Type B pancreatic cell (in vitro differentiated cells): ENCODE measurements at places on chromosomes 2 and 18. TPM values are rescaled to one million over a fixed set of nuclear protein-coding genes. Genes with fewer than 3 reads are reported as not detected.

The TIGD1 gene
- 7.2 and 10.8 TPM in 2 replicates for total RNA-seq

GRCh38 chr18:62318228-62319180 is 6.6 kb upstream of the TNFRSF11A start:
- peaks cover 37% of the 10 kb centered on the region for H3K27me3 ChIP-seq
- H3K4me1 ChIP-seq: no peaks in the 10 kb centered on the region
- no peak for DNase-seq

DNA sequence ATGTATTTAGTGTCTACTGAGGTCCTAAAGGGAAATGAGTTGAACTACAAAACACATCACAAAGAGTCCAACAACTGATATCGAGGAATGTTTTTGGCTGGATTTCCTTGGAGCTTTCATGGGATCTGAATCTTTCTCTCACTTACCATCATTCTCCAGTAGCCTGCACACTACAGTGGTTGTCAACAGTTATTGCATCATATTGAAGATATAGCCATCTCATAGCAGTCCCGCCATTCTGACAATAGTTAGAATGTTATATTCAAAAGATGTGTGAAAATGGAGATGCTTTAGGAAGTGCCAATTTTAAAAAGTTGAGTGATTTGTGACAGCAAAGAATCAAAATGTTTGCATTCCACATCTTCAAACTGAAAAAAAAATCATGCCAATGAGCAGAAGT is 186.8 kb downstream of the DSC3 start:
- H3K36me3 ChIP-seq: no peaks in the 10 kb centered on the region
- H3K27ac ChIP-seq: no peak overlapping the region
- no peaks in the 10 kb centered on the region for H3K27me3 ChIP-seq
- H3K4me1 ChIP-seq: no peaks in the 10 kb centered on the region

The KCNK3 gene
- total RNA-seq: 2.7 and 7.7 TPM in 2 replicates

The DSG1 gene
- total RNA-seq: 4.8 and 40.8 TPM in 2 replicates

- no peaks in the 10 kb centered on the region for H3K4me1 ChIP-seq
- no peak for DNase-seq
- H3K4me3 ChIP-seq: no peak overlapping the region
- no peaks in the 10 kb centered on the region for H3K36me3 ChIP-seq
Observed at GRCh38 chr2:48157150-48157549, 250.9 kb upstream of the FBXO11 start.

DNA sequence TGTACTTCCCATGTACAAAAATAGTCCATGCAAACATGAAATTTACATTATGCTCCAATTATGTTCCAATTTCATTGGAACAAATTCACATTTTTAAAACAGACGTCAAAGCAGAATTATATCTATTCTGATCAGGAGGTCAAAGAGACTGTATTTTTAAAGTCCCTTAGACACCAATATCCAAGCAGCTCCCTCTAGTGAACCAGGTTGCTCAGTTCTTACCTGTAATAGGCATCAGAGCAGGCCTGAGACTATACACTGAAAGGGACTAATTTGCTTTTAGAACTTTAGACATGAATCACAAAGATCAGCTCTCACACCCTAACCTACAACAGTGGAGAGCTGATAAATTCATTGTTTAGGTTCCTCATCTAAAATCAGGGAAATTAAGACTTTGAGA is 273.9 kb downstream of the MBD2 start:
- H3K4me3 ChIP-seq: no peak overlapping the region
- DNase-seq: no peak
- H3K4me1 ChIP-seq: peaks cover 10% of the 10 kb centered on the region
- H3K27ac ChIP-seq: no peak overlapping the region
- no peaks in the 10 kb centered on the region for H3K27me3 ChIP-seq

- no peak overlapping the region for H3K27ac ChIP-seq
- no peaks in the 10 kb centered on the region for H3K27me3 ChIP-seq
- no peak overlapping the region for H3K4me3 ChIP-seq
- no peak for DNase-seq
Observed at GRCh38 chr2:68832233-68832869, 38.8 kb downstream of the BMP10 start.

DNA sequence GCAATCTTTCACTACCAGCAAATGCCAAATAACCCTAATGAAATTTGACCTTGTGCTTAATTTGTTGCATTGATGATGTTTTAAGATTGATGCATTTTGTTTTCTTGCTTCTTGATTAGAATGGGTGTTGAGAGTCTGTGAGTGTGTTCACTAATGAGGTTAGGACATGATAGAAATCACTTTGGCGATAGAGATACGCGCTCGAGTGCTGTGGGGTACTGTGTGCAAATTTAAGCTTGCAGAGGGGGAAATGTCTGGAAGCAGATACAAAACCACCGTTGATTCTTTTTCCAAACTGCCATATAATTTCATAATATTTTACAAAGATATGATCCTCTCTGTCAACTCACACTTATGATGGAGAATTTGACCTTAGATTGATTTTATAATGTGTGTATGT is 200.9 kb downstream of the PIEZO2 start:
- no peaks in the 10 kb centered on the region for H3K27me3 ChIP-seq
- DNase-seq: no peak
- H3K36me3 ChIP-seq: peaks cover 14% of the 10 kb centered on the region
- H3K4me1 ChIP-seq: peaks cover under 1% of the 10 kb centered on the region

- no peaks in the 10 kb centered on the region for H3K36me3 ChIP-seq
- peak; percentile 67 for DNase-seq
- peaks cover 9% of the 10 kb centered on the region for H3K4me1 ChIP-seq
Observed at GRCh38 chr2:238945433-238946150, 97.7 kb downstream of the TWIST2 start.

DNA sequence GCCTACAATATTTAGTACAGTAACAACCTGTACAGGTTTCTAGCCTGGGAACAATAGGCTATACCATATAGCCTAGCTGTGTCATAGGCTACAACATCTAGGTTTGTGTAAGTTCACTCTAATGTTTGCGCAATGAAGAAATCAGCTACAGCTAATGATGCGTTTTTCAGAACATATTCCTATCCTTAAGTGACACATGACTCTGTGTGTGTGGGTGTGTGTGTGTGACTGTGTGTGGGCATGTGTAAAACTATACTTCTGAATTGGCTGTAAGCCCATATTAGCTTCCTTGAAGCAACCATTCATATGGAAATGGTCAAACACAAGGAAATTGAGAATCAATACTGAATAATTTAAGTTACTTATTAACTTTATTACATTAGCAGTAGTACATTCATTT is 120.8 kb upstream of the SULT1C3 start:
- peaks cover 4% of the 10 kb centered on the region for H3K27me3 ChIP-seq
- H3K4me1 ChIP-seq: peaks cover 4% of the 10 kb centered on the region
- DNase-seq: no peak

- no peaks in the 10 kb centered on the region for H3K27me3 ChIP-seq
- H3K4me3 ChIP-seq: no peak overlapping the region
- H3K36me3 ChIP-seq: peaks cover 10% of the 10 kb centered on the region
Observed at GRCh38 chr2:235768606-235769005, 274.8 kb downstream of the AGAP1 start.

- no peak for DNase-seq
- H3K27me3 ChIP-seq: no peaks in the 10 kb centered on the region
- H3K36me3 ChIP-seq: no peaks in the 10 kb centered on the region
- H3K27ac ChIP-seq: no peak overlapping the region
Observed at GRCh38 chr2:114864901-114865300, 422.5 kb downstream of the DPP10 start.

The HOXD13 gene
- total RNA-seq: 0.31 and 0.43 TPM in 2 replicates

DNA sequence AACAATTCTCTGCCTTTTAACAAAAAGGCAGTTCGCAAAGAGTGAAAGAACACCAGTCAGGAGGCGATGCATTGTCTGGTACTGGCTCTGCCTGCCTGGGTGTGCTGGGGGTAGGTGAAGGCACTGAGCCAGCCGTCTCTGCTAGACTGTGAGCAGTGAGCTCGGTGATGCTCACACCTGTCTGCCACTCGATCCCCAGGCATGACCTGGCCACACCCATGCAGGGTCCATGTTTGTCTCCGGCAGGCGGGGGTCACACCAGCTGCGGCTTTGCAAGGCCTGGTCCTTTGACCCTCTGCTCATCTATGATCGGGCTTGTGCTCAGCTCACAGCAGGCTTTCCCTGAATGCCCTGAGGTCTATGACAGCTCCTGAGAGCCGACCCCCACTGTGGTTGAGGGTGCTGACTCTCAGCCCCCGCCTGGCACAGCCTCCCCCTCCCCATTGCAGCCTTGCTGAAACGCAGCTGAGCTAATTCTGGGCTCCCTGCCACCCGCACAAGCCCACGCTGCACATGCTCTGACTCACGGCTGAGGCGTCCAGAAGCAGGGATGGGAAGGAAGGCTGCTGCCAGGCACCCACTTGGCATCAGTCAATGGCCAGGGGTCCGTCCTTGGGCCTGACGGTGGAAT is 23.7 kb downstream of the CRACDL start:
- H3K36me3 ChIP-seq: no peaks in the 10 kb centered on the region
- H3K4me3 ChIP-seq: no peak overlapping the region
- no peak overlapping the region for H3K27ac ChIP-seq

DNA sequence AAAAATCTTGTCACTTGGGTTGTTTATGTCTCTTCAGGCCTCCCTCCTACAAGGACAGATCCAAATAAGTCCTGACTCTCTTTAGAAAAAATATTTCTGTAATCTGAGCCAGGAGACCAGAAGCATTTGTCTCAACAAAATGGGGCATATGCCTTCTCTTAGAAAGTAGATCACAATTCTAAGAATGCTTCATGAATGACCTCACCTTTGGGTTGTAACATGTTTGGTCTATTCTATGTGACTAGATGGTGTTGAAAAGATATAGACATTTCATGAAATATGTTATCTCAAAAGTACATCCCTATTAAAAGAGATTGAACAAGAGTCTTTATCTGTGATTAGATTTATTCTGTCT is 159.0 kb upstream of the SETBP1 start:
- H3K36me3 ChIP-seq: no peaks in the 10 kb centered on the region
- peaks cover 1% of the 10 kb centered on the region for H3K27me3 ChIP-seq
- DNase-seq: no peak
- no peak overlapping the region for H3K27ac ChIP-seq
- H3K4me1 ChIP-seq: no peaks in the 10 kb centered on the region

DNA sequence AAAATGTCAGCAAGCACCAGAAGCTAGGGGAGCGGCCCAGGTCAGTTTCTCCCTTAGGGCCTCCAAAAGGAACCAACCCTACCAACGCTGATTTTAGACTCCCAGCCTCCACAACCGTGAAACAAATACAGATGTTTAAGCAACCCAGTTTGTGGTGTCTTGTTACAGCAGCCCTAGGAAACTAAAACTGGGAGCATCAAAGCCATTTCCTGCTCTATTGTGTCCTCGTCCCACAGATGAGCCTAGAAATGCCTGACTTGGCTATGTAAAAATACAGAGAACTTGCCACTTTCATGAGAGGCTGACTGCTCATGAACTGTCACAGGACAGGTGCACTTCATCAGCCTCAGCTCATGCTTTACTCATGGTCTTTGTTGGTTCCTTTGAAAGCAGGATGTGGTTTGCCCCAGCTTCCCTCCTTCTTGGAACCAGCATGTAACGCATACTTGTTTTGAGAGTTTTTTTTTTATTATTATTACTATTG is 97.6 kb upstream of the SLC39A10 start:
- no peaks in the 10 kb centered on the region for H3K4me1 ChIP-seq
- DNase-seq: no peak
- no peak overlapping the region for H3K4me3 ChIP-seq
- H3K36me3 ChIP-seq: no peaks in the 10 kb centered on the region

GRCh38 chr2:9251154-9252001 is 44.8 kb downstream of the ASAP2 start:
- H3K27me3 ChIP-seq: no peaks in the 10 kb centered on the region
- peak overlapping the region; percentile 63 for H3K4me3 ChIP-seq
- H3K4me1 ChIP-seq: peaks cover 82% of the 10 kb centered on the region
- peak overlapping the region; percentile 70 for H3K27ac ChIP-seq
- no peak for DNase-seq
- peaks cover 4% of the 10 kb centered on the region for H3K36me3 ChIP-seq

The SCTR gene
- total RNA-seq: 1.9 and 2.4 TPM in 2 replicates

GRCh38 chr2:15780234-15780633 is 160.1 kb upstream of the MYCN start:
- H3K27me3 ChIP-seq: peaks cover 20% of the 10 kb centered on the region
- peaks cover 35% of the 10 kb centered on the region for H3K4me1 ChIP-seq
- no peak for DNase-seq
- no peak overlapping the region for H3K27ac ChIP-seq
- H3K36me3 ChIP-seq: no peaks in the 10 kb centered on the region

- H3K4me1 ChIP-seq: peaks cover 47% of the 10 kb centered on the region
- H3K4me3 ChIP-seq: no peak overlapping the region
- DNase-seq: no peak
- peaks cover 6% of the 10 kb centered on the region for H3K27me3 ChIP-seq
- H3K36me3 ChIP-seq: no peaks in the 10 kb centered on the region
Observed at GRCh38 chr2:46850742-46851141, 64.9 kb downstream of the MCFD2 start.

DNA sequence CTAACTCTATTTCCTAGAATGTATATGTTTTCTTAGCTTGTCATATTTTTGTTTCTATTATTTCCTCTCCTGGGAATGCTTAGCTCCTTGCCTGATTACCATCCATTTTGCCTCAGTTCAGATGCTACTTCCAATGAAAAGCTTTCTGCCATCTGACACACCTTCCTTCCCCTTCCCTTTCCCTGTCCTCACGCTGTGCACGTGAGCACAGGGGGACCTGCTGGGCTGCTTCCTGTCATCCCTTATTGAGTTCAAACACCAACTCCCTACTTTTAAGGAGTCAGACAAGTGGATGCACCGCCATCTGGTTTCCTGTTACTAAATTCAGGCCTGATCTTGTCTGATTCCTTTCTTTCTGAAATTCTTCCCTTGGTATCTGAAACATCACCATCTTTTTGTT is 2.4 kb upstream of the INO80C start:
- no peak for DNase-seq
- peak overlapping the region; percentile 48 for H3K27ac ChIP-seq
- H3K4me1 ChIP-seq: peaks cover 8% of the 10 kb centered on the region
- H3K4me3 ChIP-seq: peak overlapping the region; percentile 54
- H3K36me3 ChIP-seq: no peaks in the 10 kb centered on the region

The USP34 gene
- total RNA-seq: 82.6 and 94.7 TPM in 2 replicates

DNA sequence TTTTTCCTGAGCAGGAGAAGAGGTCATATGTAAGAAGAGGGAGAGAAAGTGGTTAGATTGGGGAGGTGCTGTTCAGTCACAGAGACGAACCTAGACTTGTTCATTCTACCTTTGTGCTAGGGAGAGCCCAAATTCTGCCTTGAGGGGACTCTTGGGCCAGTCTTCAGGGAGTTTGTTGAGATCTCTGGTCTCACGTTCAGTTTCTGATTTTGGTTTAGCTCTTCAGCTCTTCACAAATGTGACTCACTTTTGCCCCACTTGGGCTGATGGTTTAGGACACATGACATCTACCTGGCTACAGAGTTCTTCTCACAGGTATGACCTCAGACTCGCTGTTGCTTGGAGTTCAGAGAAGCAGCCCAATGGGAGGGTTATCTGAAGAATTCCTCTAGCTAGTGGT is 49.2 kb upstream of the DARS1 start:
- H3K4me3 ChIP-seq: no peak overlapping the region
- no peak overlapping the region for H3K27ac ChIP-seq
- H3K4me1 ChIP-seq: peaks cover 19% of the 10 kb centered on the region
- no peak for DNase-seq
- peaks cover 10% of the 10 kb centered on the region for H3K27me3 ChIP-seq
- H3K36me3 ChIP-seq: no peaks in the 10 kb centered on the region

The GAREM1 gene
- total RNA-seq: 17.8 and 20.7 TPM in 2 replicates

- peaks cover 20% of the 10 kb centered on the region for H3K27me3 ChIP-seq
- no peak overlapping the region for H3K27ac ChIP-seq
- peak overlapping the region; percentile 57 for H3K4me3 ChIP-seq
- DNase-seq: no peak
- peaks cover 31% of the 10 kb centered on the region for H3K4me1 ChIP-seq
Observed at GRCh38 chr2:172052000-172052983, 33.0 kb upstream of the DLX1 start.
